Activated naive CD8-positive, alpha-beta T cell treated with anti-CD3 and anti-CD28 coated beads, Interleukin-2, amount 10 ng/mL, durations not matched to agents 7 days and 5 days (primary cell): ENCODE measurements at places on chromosomes 7 and 10. TPM values are rescaled to one million over a fixed set of nuclear protein-coding genes. Genes with fewer than 3 reads are reported as not detected.

DNA sequence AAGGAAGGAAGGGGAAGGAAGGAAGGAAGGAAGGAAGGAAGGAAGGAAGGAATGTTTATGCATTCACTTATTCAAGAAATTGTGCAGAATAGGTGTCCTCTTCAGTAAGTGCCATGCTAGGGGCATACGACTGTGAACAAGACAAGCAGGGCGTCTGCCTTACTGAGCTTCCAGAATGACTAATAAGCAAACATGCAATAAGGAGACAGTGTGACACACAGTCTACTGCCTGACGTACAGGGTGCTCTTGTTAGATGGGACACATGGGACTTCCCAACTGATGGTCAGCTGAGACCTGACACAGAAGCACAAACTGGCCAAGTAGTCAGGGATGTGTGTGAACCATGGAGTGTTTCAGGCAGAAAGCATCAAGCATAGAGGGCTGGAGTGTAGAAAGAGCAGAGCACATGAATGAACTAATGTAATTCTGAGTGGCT is 18.2 kb downstream of the DNAJC12 start:
- no peak overlapping the region for H3K4me3 ChIP-seq
- H3K27ac ChIP-seq: peak overlapping the region; percentile 54
- H3K27me3 ChIP-seq: no peaks in the 10 kb centered on the region

DNA sequence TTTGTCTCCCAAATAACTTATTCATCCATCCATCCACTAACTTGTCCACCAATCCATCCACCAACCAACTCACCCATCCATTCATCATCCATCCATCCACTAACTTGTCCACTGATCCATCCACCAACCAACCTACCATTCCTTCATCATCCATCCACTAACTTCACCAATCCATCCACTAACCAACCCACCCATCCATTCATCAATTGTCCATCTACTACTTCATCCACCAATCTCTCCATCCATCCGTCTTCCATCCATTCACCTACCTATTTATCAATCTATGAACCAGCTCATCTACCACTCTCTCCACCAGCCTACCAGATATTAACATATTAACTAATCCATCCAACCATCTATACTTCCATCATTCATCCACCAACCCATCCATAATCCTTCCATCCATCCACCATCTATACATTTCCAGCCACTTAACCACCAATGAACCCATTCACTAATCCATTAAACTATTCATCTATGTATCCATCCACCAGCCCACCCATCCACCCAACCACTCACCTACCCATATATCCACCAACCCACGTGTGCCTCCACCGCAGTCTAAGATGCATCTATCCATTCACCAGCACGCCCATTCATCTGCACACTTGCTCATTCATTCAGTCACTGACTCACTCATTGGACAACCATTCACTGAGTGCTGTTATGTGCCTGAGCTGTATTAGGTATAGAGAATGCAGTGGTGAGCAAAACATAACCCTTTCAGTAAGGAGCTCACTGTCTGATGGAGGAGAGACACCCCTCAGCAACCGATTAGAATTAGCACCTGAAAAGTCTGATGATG is 19.8 kb upstream of the TBL2 start:
- H3K4me3 ChIP-seq: no peak overlapping the region
- DNase-seq: no peak
- no peak overlapping the region for H3K27ac ChIP-seq
- H3K36me3 ChIP-seq: no peaks in the 10 kb centered on the region
- no peaks in the 10 kb centered on the region for H3K4me1 ChIP-seq

DNA sequence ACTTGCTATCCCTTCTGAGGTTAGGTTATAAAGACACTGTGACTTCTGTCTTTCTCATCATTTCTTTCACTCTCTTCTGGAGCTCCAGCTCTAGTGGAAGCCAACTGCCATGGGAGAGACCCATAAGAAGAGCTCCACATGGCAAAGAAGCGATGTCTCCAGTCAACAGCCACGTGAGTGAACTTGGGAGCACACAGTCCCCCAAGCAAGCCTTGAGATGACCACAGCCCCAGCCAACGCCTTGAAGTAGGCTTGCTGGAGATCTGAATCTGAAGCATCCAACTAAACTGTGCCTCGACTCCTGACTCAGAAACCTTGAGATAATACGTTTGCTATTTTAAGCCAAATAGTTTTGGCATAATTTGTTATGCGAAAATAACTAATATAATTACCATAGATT is 181.7 kb upstream of the GDF10 start:
- H3K27me3 ChIP-seq: peaks cover 6% of the 10 kb centered on the region
- H3K4me1 ChIP-seq: no peaks in the 10 kb centered on the region
- DNase-seq: no peak
- H3K36me3 ChIP-seq: no peaks in the 10 kb centered on the region

- H3K4me3 ChIP-seq: no peak overlapping the region
- no peaks in the 10 kb centered on the region for H3K27me3 ChIP-seq
- no peaks in the 10 kb centered on the region for H3K4me1 ChIP-seq
- H3K36me3 ChIP-seq: no peaks in the 10 kb centered on the region
- DNase-seq: no peak
Measured at GRCh38 chr7:117582219-117582704, 102.4 kb downstream of the CFTR start.

GRCh38 chr7:12610899-12611298 is 40.4 kb downstream of the SCIN start:
- H3K27me3 ChIP-seq: peaks cover 14% of the 10 kb centered on the region
- no peak overlapping the region for H3K4me3 ChIP-seq

DNA sequence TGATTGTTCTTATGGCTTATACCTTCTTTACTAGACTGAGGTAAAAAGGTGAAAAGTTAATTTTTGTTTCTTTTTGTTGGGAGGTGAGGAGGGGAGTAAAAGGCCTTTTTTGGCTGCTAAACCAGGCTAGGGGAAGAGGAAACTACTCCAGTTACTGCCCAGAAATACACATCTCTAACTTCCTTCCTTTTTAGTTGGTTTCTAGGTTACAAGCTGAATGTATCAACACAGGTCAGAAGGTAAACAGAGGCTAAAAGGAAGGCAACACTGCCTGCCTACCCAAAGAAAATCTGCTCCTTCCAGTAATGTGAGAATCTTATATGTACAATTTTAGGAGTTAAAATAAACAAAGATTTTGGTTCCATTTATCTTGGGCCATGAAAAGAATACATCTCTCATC is 140.4 kb downstream of the NRBF2 start:
- H3K27me3 ChIP-seq: no peaks in the 10 kb centered on the region
- H3K36me3 ChIP-seq: no peaks in the 10 kb centered on the region
- H3K4me3 ChIP-seq: peak overlapping the region; percentile 57
- no peak for DNase-seq

DNA sequence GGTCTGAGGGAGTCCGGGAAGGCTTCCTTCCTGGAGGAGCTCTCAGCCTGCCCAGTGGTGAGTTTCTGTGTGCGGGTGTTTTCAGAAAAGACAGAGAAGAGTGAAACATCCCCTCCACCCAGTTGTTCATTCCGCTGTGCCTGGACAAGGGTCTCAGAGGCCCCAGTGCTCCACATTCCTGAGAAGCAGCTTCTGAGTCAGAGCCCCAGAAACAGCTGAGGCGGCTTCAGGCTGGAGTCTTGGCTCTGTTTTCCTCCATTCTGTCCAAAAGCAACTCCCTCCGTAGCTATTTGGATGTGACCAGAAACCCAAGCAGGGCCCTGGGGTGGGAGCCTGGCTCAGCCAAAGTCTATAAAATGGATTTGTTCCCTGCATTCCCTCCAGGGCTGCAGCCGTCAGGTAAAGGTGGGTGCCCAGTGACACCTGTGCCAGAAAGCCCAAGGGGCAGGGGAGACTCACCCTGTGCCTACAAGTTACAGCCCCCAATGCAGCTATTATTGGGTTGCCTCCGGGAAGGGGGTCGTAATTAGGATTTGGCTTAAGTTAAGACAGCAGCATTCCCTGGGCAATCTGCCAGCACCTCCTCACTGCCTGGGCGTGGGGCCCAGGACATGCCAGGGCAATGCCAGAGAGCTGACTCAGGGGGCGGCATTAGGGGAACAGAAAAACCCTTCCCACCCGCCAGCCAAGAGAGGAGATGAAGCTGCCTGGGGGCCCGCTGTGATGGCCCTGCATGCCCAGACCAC is 13.1 kb upstream of the CAMK2G start:
- no peak overlapping the region for H3K4me3 ChIP-seq
- no peak overlapping the region for H3K27ac ChIP-seq
- peaks cover 3% of the 10 kb centered on the region for H3K4me1 ChIP-seq
- H3K36me3 ChIP-seq: no peaks in the 10 kb centered on the region

GRCh38 chr7:92987538-92987937 is 130.2 kb downstream of the SAMD9 start:
- H3K4me1 ChIP-seq: no peaks in the 10 kb centered on the region
- DNase-seq: no peak
- no peak overlapping the region for H3K27ac ChIP-seq
- no peak overlapping the region for H3K4me3 ChIP-seq
- peaks cover 2% of the 10 kb centered on the region for H3K36me3 ChIP-seq

- H3K4me3 ChIP-seq: no peak overlapping the region
- H3K27me3 ChIP-seq: no peaks in the 10 kb centered on the region
- no peak overlapping the region for H3K27ac ChIP-seq
- no peaks in the 10 kb centered on the region for H3K36me3 ChIP-seq
- no peaks in the 10 kb centered on the region for H3K4me1 ChIP-seq
Measured at GRCh38 chr7:110003827-110004226, 1087.1 kb upstream of the LRRN3 start.

DNA sequence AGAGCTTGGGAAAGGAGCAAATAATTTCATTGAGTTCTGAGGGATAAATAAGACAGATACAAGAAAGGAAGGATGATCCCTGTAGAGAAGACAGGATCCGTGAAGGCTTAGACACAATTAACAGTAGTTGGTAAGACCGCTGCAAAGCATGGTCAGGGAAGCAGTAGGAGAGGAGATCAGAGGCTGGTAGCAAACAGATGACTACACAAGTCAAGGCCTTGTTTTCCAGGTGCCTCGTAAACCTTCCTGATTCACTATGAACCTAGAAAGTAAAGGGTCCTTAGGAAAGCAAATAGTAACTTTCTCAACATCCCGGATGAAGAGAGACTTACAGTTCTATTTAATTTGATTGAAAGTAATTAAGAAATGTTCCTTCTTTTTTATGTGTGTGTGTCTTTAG is 118.6 kb downstream of the GNAI1 start:
- peaks cover 4% of the 10 kb centered on the region for H3K27me3 ChIP-seq
- peaks cover 3% of the 10 kb centered on the region for H3K4me1 ChIP-seq
- H3K27ac ChIP-seq: no peak overlapping the region
- DNase-seq: no peak

DNA sequence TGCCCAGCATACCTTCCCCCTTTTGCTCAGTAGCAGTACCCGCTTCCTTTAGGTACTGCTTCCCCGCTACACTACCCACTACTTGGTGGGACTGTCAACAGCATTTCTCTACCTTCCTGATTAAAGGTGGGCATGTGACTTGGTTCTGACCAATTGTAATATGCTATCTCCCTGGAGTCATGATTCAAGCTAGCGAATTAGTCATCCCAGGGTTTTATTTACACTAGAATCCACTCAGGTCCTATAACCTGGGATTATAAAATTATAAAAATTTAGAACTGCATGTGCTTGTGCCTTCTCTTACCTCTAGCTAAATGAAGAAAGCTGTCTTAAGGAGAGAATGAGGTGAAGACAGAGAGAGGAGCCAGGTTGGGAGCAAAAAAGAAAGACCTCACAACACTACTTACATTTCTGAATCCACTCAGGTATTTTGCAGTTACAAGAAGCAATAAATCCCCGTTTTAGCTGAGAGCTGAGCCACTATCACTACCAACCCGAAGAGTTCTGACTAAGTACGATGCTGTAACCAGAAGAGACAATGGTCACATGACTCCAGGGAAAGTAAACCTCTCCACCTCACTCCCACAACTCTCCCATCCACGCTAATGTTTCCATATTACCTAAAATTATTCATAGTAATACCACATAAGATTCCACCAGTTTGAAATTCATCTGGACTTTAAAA is 9.7 kb downstream of the GBX1 start:
- H3K27me3 ChIP-seq: peaks cover 31% of the 10 kb centered on the region
- no peaks in the 10 kb centered on the region for H3K4me1 ChIP-seq
- H3K27ac ChIP-seq: no peak overlapping the region
- H3K36me3 ChIP-seq: no peaks in the 10 kb centered on the region
- DNase-seq: no peak

DNA sequence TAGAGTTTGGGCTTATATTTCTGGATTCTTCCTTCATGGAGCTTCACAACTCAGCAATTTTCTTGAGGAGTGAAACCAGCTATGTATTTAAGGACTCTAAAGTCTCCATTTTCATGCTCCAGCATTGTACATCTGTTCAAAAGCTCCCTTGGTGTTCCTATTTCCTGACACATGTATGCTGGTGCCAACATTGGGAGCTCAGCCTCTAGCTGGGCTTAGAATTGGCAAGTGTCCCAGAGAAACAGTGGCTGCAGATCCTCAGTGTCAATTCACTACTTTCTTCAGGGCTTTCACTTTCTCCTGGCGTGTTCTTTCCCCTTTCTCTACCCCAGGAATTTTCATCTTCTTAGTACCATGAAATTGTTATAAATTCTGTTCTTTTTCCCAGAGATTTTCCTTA is 103.1 kb downstream of the ZNF467 start:
- H3K4me3 ChIP-seq: no peak overlapping the region
- no peaks in the 10 kb centered on the region for H3K4me1 ChIP-seq
- no peak for DNase-seq
- no peaks in the 10 kb centered on the region for H3K36me3 ChIP-seq
- no peak overlapping the region for H3K27ac ChIP-seq
- peaks cover 56% of the 10 kb centered on the region for H3K27me3 ChIP-seq

LIPK gene
- not detected for total RNA-seq

TMEM26 gene
- total RNA-seq: not detected
